Caki2 (cell line): ENCODE measurements at places on chromosomes 7 and 10. TPM values are rescaled to one million over a fixed set of nuclear protein-coding genes. Genes with fewer than 3 reads are reported as not detected.

AOC1 gene
- total RNA-seq: not detected in 2 replicates

SRRM3 gene
- total RNA-seq: 1.1 and 1.3 TPM in 2 replicates

AFAP1L2 gene
- total RNA-seq: 9.0 and 17.6 TPM in 2 replicates

DNA sequence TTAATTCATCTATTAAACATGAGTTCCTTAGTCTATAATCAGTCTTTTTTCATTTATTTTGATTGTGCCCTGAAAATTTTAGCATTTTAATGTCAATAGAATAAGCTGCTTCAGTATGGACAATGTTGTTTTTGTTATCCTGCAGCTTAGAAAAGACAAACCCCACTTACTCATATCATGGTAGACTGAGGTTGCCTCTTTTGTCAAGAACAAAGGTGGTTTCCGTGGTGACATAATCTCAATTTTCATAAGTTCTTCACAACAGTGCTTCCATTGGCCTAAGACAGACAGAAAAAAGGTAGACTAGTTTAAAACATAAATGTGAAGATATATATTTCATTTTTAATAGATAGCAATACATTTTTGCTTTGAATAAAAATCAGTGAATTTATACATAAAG, 69.1 kb downstream of the RTKN2 start:
- no peak for DNase-seq

DNA sequence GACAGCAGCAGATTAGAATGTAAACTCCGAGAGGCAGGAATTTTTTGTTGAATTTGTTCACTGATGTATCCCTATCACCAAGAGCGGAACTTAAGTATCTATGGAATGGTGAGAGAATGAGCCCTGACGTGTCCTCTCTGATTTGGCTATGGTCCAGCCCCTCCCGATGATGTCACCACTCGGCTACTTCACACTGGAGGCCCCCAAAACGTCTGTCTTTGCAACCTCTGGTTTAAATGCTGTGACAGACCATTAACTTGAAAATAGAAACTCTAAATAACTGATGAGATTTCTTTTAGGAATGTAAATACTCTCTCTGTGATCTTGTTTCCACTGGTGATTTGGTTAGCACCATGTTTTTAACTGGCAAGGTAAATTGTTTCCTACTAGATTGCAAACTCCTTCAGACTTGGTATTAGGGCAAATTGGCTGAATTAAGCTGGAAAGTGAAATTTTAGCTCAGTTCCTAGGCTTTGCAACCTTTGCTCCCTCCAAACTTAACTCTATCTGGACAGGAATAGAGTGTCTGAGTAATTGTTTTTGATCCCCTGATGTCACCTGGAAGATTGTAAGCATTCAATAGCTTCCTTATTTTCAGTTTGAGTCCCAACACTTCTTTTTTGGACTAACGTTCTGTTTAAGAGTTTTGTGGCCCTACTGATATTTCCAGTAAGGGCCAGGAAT, 19.1 kb downstream of the SLC16A12 start:
- DNase-seq: peak; percentile 80

- DNase-seq: no peak
Observed at GRCh38 chr7:137366995-137367394, 23.5 kb upstream of the PTN start.

GRCh38 chr10:121375172-121375571, 223.1 kb downstream of the FGFR2 start:
- DNase-seq: no peak

- no peak for DNase-seq
Observed at GRCh38 chr7:99955247-99955646, 20.6 kb downstream of the AZGP1 start.

GRCh38 chr10:101833466-101833865, 10.1 kb downstream of the KCNIP2 start:
- DNase-seq: no peak

GRCh38 chr10:124008681-124009080, 84.7 kb downstream of the CHST15 start:
- DNase-seq: no peak

ALOX5 gene
- 2.1 and 4.8 TPM in 2 replicates for total RNA-seq

DNA sequence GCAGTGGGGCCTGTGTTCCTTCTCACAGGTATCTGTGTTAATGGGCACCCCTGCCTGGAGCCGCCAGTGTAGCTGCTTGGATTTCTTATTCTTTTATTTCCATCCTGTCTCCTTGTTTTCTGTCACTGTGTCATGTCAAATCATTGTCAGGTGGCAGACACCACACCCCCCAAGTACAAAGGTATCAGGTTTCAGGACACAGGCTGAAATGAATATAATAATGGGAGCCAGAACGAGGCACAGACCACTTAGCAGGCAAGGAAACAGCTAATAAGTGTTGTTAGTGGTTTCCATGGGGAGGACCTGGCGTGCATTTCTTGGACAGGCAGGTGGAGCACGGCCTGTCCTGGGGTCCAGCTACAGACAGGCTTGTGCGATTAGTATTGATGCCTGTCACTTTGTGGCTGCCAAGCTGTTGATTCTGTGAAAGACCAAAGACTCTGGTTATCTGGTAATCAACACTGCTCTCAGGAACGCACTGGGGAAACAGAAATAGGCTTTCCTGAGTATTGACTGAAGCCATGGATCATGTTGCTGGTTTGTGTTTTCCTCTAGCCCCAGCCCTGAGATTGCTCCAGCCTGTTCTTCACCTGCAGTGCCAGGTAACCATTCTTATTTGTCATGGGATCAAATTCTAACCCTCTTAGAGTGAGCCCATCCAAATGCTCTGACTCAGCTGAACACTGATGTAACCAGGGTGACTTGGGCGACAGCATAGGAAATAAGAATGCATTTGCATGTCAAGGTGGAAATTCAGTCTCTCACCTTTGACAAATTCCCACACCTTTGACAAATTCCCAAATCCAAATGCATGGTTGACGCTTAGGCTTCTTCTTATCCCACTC, 1002.0 kb downstream of the LRMDA start:
- no peak for DNase-seq

DHTKD1 gene
- 26.0 and 27.8 TPM in 2 replicates for total RNA-seq

RBM33 gene
- 7.3 and 29.9 TPM in 2 replicates for total RNA-seq

GRCh38 chr10:55989188-55989587, 371.9 kb downstream of the ZWINT start:
- no peak for DNase-seq
